ENCODE measurements at places on chromosomes 16 and 17. TPM values are rescaled to one million over a fixed set of nuclear protein-coding genes. Genes with fewer than 3 reads are reported as not detected.

The SECTM1 gene
- total RNA-seq = 18.5 TPM

The ANKS3 gene
- total RNA-seq = 10.2 TPM

The RUSF1 gene
- total RNA-seq = 37.9 TPM

The MT1H gene
- not detected for total RNA-seq

The DNAH3 gene
- 0.03 TPM for total RNA-seq

The CLDN9 gene
- total RNA-seq = 0.28 TPM

The HS3ST3B1 gene
- total RNA-seq = 29.9 TPM

The CCL8 gene
- not detected for total RNA-seq

The MRPL58 gene
- 45.4 TPM for total RNA-seq

GRCh38 chr17:76382351-76382802 lies 2.0 kb upstream of the SPHK1 start:
- peaks cover 11% of the 10 kb centered on the region for H3K4me1 ChIP-seq
- DNase-seq = no peak
- H3K27ac ChIP-seq = peak overlapping the region; percentile 66
- H3K36me3 ChIP-seq = no peaks in the 10 kb centered on the region
- H3K27me3 ChIP-seq = no peaks in the 10 kb centered on the region

- no peak overlapping the region for H3K4me3 ChIP-seq
- H3K4me1 ChIP-seq = peaks cover 3% of the 10 kb centered on the region
- H3K27me3 ChIP-seq = no peaks in the 10 kb centered on the region
- no peak for DNase-seq
Observed at GRCh38 chr16:728890-729744, 2.2 kb downstream of the HAGHL start.

- H3K4me1 ChIP-seq = peaks cover 21% of the 10 kb centered on the region
- H3K36me3 ChIP-seq = peaks cover 49% of the 10 kb centered on the region
- no peak overlapping the region for H3K4me3 ChIP-seq
- no peak for DNase-seq
Observed at GRCh38 chr17:29677824-29678223, 55.1 kb upstream of the CORO6 start.

DNA sequence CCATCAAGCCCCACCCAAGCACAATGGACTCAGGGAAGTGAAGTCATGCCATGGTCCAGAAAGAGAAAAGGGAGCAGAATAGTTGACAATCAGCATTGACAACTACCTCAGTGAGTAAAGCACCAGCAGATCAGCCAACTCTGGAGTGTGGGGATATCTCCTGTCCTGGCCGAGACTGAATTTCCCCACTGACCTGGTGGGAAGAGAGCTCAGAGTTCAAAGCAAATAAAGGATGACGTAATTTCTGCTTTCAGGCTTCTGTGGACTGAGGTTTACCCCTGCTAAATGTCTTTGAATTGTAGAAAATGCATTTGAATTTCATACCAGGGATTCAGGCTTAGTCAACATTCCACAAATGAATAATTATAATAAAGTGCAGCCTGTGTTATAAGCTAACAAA lies 152.9 kb downstream of the CBLN1 start:
- H3K27ac ChIP-seq = no peak overlapping the region
- no peak overlapping the region for H3K4me3 ChIP-seq
- no peaks in the 10 kb centered on the region for H3K36me3 ChIP-seq
- H3K4me1 ChIP-seq = no peaks in the 10 kb centered on the region
- H3K27me3 ChIP-seq = no peaks in the 10 kb centered on the region

DNA sequence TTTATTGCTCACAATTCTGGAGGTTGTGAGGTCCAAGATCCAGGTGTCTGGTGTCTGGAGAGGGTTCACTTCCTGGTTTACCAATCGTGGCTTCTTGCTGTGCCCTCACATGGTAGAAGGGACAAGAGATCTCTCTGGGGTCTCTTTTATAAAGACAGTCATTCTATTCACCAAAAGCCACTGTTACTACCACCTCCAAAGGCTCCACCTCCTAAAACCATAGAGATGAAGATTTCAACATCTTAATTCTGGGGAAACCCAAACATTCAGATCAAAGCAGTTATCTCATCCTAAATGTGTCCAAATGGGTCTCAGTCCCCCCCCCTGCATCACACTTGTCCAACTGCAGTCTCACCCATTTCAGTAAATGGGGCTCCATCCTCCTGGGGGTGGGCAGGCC lies 132.9 kb upstream of the XYLT1 start:
- no peak overlapping the region for H3K4me3 ChIP-seq
- no peak for DNase-seq
- peaks cover 17% of the 10 kb centered on the region for H3K4me1 ChIP-seq
- H3K27ac ChIP-seq = no peak overlapping the region
- H3K27me3 ChIP-seq = peaks cover 2% of the 10 kb centered on the region

GRCh38 chr17:27538156-27538955 lies 82.1 kb downstream of the KSR1 start:
- H3K4me3 ChIP-seq = no peak overlapping the region
- DNase-seq = no peak
- no peak overlapping the region for H3K27ac ChIP-seq
- peaks cover 46% of the 10 kb centered on the region for H3K4me1 ChIP-seq
- no peaks in the 10 kb centered on the region for H3K36me3 ChIP-seq
- no peaks in the 10 kb centered on the region for H3K27me3 ChIP-seq

- no peaks in the 10 kb centered on the region for H3K27me3 ChIP-seq
- peaks cover 1% of the 10 kb centered on the region for H3K4me1 ChIP-seq
- no peak overlapping the region for H3K4me3 ChIP-seq
Observed at GRCh38 chr17:9259419-9259818, 238.1 kb downstream of the NTN1 start.

GRCh38 chr16:30654856-30655255 lies 3.4 kb upstream of the FBRS start:
- DNase-seq = no peak
- H3K4me3 ChIP-seq = no peak overlapping the region
- H3K36me3 ChIP-seq = peaks cover 46% of the 10 kb centered on the region

- no peak overlapping the region for H3K27ac ChIP-seq
- no peaks in the 10 kb centered on the region for H3K36me3 ChIP-seq
- H3K4me1 ChIP-seq = peaks cover 25% of the 10 kb centered on the region
- no peak overlapping the region for H3K4me3 ChIP-seq
Observed at GRCh38 chr16:81597079-81597658, 152.6 kb downstream of the CMIP start.

DNA sequence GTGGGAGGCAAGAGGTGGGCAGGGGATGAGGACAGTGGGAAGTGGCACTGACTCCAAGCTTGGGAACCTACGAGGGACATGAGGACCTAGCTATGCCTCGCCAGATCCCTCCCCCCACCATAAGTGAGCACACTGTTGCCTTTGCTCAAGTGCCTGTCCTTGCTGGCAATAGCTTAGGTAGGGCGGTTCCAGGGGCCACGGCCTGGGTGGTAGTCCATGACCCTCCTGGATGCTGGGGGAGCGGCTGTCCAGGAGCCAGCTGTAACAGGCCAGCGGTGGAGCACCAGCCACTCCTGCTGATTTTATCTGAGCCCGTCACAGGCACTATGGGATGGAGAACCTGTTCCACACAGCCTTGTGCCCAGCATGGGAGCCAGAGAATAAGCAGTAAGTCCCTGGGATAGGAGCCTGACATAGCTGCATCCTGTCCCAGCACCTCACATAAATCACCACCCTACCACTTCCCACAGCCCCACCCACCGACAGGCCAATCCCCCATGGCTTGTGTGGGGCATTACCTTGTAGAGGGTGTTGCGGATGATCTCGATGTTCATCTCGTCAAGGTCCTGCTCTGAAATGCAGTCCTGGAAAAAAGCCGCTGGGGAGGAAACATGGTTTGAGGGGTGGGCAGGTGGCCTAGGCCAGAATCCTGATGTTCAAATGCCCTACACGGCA lies 11.8 kb downstream of the HSD11B2 start:
- peaks cover 4% of the 10 kb centered on the region for H3K4me1 ChIP-seq
- H3K36me3 ChIP-seq = peaks cover 6% of the 10 kb centered on the region
- no peaks in the 10 kb centered on the region for H3K27me3 ChIP-seq
- no peak for DNase-seq
- no peak overlapping the region for H3K4me3 ChIP-seq

GRCh38 chr17:77306048-77306789 lies 165.4 kb downstream of the SEC14L1 start:
- H3K27ac ChIP-seq = no peak overlapping the region
- no peaks in the 10 kb centered on the region for H3K4me1 ChIP-seq
- no peak overlapping the region for H3K4me3 ChIP-seq
- no peaks in the 10 kb centered on the region for H3K27me3 ChIP-seq
- no peak for DNase-seq
- H3K36me3 ChIP-seq = no peaks in the 10 kb centered on the region

- H3K4me3 ChIP-seq = no peak overlapping the region
- no peak overlapping the region for H3K27ac ChIP-seq
- no peaks in the 10 kb centered on the region for H3K36me3 ChIP-seq
Observed at GRCh38 chr16:29950806-29951461, 10.9 kb upstream of the TMEM219 start.

GRCh38 chr17:42548070-42548837 lies 4.5 kb upstream of the HSD17B1 start:
- no peak overlapping the region for H3K4me3 ChIP-seq
- peak; percentile 80 for DNase-seq
- no peak overlapping the region for H3K27ac ChIP-seq
- no peaks in the 10 kb centered on the region for H3K27me3 ChIP-seq

- peak overlapping the region; percentile 61 for H3K27ac ChIP-seq
- H3K4me1 ChIP-seq = peaks cover 41% of the 10 kb centered on the region
- DNase-seq = no peak
Observed at GRCh38 chr16:79845033-79845733, 244.6 kb upstream of the MAF start.

GRCh38 chr17:10114931-10115535 lies 83.4 kb downstream of the GAS7 start:
- DNase-seq = peak; percentile 42
- no peaks in the 10 kb centered on the region for H3K36me3 ChIP-seq
- peaks cover 44% of the 10 kb centered on the region for H3K4me1 ChIP-seq
- H3K27ac ChIP-seq = peak overlapping the region; percentile 23
- no peak overlapping the region for H3K4me3 ChIP-seq
- H3K27me3 ChIP-seq = peaks cover 6% of the 10 kb centered on the region

DNA sequence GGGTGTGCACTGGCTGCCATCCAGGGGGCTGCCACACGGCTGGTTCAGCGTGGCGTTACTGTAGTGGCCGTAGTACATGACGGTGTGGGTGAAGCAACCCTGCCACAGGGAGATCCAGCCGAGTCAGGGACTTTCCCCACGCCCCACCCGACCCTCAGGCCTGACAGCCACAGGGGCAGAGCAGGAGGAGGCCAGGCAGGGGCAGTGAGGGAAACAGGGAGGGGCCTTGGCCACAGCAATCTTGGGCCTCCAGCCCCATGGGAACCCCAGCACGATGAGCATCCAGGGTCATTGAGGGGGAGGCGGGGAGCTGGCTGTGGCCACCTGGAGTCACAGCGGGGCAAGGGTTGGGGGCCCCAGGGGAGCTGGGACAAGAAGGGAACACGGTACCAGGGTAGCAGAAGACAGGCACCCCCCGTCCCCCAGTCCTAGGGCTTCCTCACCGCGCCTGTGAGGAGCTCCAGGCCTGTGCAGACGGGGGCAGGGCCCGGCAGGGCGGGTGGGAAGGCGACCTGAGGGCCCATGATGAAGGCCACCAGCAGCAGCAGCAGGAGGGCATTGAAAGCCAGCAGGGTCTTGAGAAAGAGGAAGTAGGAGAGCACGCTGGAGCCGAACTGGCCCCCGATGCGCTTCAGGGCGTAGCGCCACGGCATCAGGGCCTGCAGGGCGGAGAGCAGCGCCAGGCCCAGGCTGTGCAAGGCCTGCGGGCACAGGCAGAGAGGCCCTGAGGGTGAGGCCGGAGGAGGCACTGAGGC lies 4.3 kb downstream of the TMC6 start:
- H3K27me3 ChIP-seq = no peaks in the 10 kb centered on the region
- peak overlapping the region; percentile 84 for H3K4me3 ChIP-seq
- peaks cover 70% of the 10 kb centered on the region for H3K4me1 ChIP-seq
- no peak for DNase-seq
- H3K27ac ChIP-seq = peak overlapping the region; percentile 54

DNA sequence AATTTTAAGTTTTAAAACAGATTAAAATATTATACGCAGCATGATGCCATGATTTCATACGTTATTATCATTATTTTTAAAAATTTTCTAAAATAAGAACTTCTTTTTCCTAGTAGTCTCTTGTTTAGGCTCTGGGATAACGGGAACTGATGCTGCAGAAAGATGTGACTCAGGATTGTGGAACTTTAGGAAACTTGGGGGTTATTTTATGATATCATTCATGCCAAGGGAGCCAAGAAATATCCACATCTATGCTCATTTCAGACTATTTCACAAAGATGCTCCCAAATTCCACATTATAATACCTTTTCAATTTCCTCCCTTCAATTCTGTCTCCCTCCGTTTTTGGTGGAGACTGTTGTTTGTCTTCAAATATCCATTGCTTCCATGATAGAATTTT lies 236.4 kb downstream of the HS3ST3A1 start:
- H3K27ac ChIP-seq = no peak overlapping the region
- H3K4me1 ChIP-seq = no peaks in the 10 kb centered on the region
- no peak for DNase-seq
- H3K27me3 ChIP-seq = peaks cover 3% of the 10 kb centered on the region

- peaks cover 61% of the 10 kb centered on the region for H3K4me1 ChIP-seq
- H3K27ac ChIP-seq = peak overlapping the region; percentile 64
- no peak overlapping the region for H3K4me3 ChIP-seq
- DNase-seq = no peak
- peaks cover 70% of the 10 kb centered on the region for H3K36me3 ChIP-seq
Observed at GRCh38 chr17:78180083-78180482, 6.8 kb downstream of the TK1 start.

GRCh38 chr16:54434859-54435258 lies 148.3 kb upstream of the IRX3 start:
- no peak for DNase-seq
- peaks cover 10% of the 10 kb centered on the region for H3K4me1 ChIP-seq
- no peaks in the 10 kb centered on the region for H3K36me3 ChIP-seq
- H3K27me3 ChIP-seq = peaks cover 15% of the 10 kb centered on the region

DNA sequence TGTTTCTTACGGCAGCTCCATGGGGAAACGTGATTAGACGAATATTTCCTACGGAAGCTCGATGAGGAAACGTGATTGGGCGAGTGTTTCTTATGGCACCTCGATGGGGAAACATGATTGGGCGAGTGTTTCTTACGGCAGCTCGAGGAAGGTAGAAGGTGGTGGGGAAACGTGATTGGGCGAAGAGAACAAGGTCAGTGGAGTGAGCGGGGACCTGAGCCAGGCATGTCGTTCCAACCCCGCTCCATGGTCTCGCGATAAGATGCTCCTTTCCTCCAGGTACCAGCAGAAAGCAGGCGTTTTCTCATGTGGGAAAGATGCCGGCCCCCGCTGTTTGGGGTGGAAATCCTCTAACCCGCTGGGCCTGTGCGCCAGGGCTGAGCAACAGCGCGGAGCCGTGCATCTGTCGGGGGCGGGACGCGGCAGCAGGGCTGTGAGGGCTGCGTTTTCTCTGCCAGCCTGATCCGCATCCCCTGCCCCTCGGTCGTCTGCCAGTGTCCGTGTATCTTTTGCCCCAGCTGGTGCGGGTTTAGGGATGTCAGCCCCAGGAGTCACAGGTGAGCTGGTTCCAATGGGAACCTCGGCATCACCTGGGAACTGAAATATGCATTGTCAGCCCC lies 25.6 kb upstream of the DOC2B start:
- H3K36me3 ChIP-seq = no peaks in the 10 kb centered on the region
- no peaks in the 10 kb centered on the region for H3K4me1 ChIP-seq
- peaks cover 13% of the 10 kb centered on the region for H3K27me3 ChIP-seq
- no peak for DNase-seq

- H3K36me3 ChIP-seq = no peaks in the 10 kb centered on the region
- no peak overlapping the region for H3K4me3 ChIP-seq
- peaks cover 60% of the 10 kb centered on the region for H3K27me3 ChIP-seq
- no peak for DNase-seq
- H3K27ac ChIP-seq = no peak overlapping the region
- peaks cover 1% of the 10 kb centered on the region for H3K4me1 ChIP-seq
Observed at GRCh38 chr16:25692351-25692741, 587 bp downstream of the HS3ST4 start.

GRCh38 chr17:82105882-82106687 lies 8.0 kb upstream of the FASN start:
- peak; percentile 72 for DNase-seq
- peaks cover 45% of the 10 kb centered on the region for H3K4me1 ChIP-seq
- H3K36me3 ChIP-seq = no peaks in the 10 kb centered on the region
- H3K27me3 ChIP-seq = no peaks in the 10 kb centered on the region
- peak overlapping the region; percentile 94 for H3K27ac ChIP-seq

Measured in activated CD4-positive, alpha-beta memory T cell treated with anti-CD3 and anti-CD28 coated beads, Interleukin-2, amount 10 ng/mL, durations not matched to agents 7 days and 5 days (primary cell).